ENCODE measurements at places on chromosomes 16 and 17. TPM values are rescaled to one million over a fixed set of nuclear protein-coding genes. Genes with fewer than 3 reads are reported as not detected.

- no peak for DNase-seq
Observed at GRCh38 chr16:78057803-78058564, 35.6 kb downstream of the CLEC3A start.

- no peak for DNase-seq
Observed at GRCh38 chr16:75565640-75566039, 539 bp upstream of the GABARAPL2 start.

DNA sequence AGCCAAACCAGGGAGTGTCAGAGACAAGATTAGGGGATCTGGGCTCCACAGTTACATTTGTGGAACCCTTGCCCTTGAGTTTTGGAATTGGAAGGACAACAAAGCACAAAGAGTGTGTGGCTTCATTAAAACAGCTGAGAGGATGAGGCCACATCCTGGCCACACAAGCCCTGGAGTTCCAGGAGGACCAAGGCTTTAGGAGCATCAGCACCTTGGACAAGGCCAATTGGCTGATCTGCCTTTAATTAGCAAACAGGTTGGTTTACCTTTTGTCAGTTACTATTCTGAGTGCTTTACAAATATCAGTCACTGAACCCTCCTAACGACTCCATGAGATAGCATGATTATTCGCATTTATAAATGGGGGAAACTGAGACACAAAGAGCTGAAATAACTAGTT lies 54.7 kb downstream of the SLC6A2 start:
- peak; percentile 27 for DNase-seq

DNA sequence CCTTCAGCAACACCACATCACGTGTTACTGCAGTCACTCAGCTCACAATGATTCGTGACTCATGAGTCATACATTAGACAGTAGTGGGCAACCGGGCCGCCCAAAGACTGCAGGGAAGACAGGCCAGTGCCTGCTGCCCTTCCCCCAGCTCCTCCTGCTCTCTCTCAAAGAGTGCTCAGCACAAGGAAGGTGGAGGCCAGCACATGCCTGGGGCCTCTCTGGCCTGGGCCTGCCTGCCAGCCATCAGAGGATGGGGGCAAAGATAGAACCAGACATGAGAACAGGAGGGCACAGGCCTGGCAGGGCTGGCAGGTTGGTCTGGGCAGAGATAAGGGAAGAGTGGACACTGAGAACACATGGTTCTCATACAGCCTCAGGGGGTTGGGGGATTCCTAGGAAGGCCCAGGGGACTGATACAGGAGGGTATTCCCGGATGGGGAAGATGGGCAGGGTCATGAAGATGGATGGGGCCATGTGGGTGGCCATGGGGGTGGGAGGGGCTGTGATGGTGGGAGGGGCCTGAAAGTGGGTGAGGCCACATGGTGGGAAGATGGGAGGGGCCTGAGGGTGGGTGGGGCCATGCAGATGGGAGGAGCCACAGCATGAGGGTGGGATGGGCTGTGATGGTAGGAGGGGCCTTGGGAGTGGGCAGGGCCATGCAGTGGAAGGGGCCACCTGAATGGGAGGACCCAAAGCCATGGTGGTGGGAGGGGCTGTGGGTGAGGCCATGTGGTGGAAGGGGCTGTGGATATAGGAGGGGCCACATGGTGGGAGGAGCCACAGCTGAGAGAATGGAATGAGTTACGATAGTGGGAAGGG lies 29.0 kb downstream of the KATNB1 start:
- peak; percentile 28 for DNase-seq

- no peak for DNase-seq
Observed at GRCh38 chr16:10862438-10862837, 14.6 kb upstream of the CIITA start.

- no peak for DNase-seq
Observed at GRCh38 chr17:60077672-60078519, 825 bp downstream of the HEATR6 start.

DNA sequence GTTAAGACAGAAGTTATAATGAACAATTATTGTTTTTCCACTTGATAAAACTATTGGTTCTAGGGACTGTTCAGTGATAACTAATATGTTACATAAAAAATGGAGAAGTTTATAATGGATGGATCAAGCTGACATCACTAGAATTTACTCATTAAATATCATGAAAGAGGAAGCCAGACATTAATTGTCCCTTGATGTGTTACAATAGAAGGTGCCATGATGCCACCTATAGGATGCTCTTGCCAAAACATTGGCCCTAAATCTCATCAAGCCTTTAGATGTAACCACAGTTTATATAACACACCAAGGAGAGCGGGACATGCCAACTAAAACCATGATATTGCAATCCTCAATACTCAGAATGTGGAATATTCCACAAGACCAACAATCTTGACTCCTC lies 147.9 kb upstream of the MON1B start:
- DNase-seq = no peak

DNA sequence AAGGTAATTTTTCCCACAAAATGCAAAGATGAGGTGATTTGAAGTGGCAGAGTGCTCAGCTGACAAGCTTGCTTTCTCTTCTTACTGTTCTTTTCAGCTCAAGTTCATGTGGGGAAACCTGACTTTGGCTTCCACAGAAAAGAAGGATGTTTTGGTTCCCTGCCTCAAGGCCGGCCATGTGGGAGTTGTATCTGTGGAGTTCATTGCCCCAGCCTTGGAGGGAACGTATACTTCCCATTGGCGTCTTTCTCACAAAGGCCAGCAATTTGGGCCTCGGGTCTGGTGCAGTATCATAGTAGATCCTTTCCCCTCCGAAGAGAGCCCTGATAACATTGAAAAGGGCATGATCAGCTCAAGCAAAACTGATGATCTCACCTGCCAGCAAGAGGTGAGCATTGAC lies 18.4 kb upstream of the TMEM106A start:
- DNase-seq = no peak

GRCh38 chr17:46877466-46877865 lies 26.1 kb downstream of the WNT9B start:
- DNase-seq = no peak

TBCD gene
- total RNA-seq = 207 TPM

HAPSTR1 gene
- 86.0 TPM for total RNA-seq

C16orf87 gene
- 15.3 TPM for total RNA-seq

SLC35G6 gene
- total RNA-seq = not detected
